Sigmoid colon (tissue), 7 donors: ENCODE measurements at places on chromosomes 11 and 22.

GRCh38 chr11:72483412-72484186 lies 49.3 kb upstream of the CLPB start:
- DNase-seq: no peak

DNA sequence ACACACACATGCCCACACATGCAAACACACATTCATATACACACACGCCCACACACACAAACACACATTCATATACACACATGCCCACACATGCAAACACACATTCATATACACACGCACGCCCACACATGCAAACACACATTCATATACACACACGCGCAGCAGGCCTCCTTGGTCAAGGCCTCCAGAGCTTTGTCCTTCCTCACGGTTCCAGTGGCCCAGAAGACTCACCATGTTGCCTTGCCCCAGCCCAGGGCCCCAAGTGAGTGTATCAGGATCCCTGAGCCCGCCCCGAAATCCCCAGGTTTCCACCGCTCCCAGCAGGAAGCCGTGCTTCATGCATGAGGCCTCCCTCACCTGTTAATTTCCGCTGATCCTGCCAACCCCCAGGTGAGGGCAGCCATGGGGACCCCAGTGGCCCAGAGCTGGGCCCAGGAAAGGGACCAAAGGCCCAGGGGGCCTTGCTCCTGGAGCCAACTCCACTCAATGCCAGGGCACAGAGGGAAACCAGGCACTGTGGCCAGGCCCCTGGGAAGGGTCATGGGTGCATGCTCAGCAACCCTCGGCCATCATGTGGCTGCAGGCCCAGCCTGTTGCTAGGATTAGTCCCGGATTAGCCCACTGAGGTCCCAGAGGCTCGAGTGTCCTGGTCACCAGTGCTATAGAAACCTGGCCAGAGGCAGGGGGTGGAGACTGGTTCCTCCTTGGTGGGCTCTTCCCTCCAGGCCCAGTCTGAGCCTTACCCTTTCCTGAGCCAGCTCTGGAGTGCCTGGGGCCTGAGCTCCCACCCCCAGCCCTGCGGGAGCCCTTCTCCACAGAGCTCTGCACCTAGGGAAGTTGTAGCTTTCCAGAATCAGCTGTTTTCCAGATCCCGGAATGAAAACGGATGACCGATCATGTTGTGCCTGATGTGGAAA lies 34.4 kb downstream of the IGF2 start:
- no peak for DNase-seq

DNA sequence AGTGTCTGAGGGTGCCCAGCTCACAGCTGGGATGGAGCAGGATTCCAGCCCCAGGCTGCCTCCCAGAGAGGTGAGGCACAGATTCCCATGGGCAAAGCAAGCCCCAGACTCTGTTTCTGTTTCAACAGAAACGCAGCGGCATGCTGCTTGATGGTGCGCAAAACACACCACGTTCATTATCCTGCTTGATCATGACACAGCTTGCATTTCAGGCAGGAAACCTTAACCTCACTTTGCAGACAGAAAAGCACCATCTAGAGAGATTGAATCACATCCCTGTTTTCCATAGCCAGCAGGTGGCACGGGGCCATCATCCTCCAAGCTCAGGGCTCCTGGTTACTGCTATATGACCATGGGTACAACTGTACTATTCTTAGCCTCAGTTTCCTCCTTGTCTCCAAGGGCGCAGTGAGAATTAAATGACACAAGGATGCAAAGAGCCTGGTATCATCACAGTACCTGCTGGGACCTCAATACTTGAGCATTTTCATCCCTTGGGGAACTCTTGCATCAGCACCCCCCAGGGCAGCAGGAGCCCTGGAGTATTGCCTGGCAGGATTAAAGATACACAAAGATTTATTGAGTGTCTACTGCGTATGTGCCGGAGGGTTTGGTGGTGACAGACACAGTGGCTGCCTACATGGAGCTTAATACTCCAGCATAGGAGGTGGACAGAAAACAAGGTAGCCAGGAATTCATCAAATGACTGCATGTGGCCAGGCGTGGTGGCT lies 110.0 kb downstream of the TP53I11 start:
- no peak for DNase-seq

DNA sequence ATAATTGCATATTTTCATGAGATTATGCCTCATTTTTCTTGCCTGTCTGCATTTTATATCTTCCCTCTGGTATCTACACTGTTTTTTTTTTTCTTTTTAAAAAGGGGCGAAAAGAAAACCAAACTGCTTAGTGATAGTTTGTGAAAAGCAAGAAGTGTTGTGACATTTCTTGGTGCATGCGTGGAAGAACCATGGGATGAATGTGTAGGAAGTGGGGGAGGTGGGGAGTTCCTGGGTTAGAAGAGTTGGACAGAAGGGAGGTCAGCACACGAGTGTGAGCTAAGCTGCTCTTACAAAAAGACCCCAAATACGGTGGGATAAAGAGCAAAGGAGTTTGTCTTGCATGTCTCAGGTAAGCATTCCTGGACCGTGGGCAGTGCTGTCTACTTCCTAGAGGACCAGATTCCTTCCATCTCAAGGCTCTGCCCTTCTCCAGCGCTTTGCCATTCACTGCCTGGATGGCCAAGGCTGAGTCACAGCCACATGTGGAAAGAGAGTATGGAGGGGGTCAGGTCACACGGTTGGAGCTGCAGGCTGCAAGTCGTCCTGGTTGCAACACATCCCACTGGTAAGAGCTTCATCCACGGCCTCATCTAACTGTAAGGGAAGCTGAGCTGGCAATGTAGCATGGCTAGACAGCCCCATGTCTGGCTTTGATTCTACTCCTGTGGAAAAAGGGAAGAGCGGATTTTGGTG lies 300.6 kb downstream of the DDX10 start:
- DNase-seq: no peak

GRCh38 chr22:49235463-49236300 lies 592.0 kb downstream of the BRD1 start:
- DNase-seq: no peak

- no peak for DNase-seq
These were observed 4.0 kb downstream of the DEAF1 start for GRCh38 chr11:690738-691633.

GRCh38 chr11:119052163-119052814 lies 4.7 kb downstream of the HYOU1 start:
- no peak for DNase-seq
